A549 (cell line): ENCODE measurements at places on chromosomes 13 and 19. TPM values are rescaled to one million over a fixed set of nuclear protein-coding genes. Genes with fewer than 3 reads are reported as not detected.
A peak's percentile ranks its signal among the peaks of the same experiment; 100 is the strongest.

DNA sequence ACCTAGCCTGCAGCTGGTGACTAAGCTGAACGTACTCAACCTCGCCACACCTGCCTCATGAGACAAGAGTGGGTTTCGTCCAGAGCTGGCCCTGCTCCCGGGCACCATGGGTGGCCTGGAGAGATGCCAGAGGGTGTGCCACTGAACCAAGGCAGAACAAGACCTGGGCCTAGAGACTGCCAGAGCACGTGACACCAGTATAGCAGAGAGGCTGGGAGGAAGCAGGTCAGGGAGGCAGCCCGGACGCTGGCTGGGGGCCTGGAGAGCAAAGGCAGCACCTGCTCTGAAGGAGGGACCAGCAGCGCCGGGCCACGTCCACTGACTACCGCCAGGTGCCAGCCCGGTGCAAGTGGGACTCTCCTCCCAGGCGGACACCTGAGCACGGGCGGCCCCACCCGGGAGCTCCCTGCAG lies 7.3 kb upstream of the C13orf46 start:
- peak; percentile 9 for DNase-seq

- DNase-seq: no peak
Measured at GRCh38 chr19:811506-812048, 10.2 kb downstream of the PLPPR3 start.

GRCh38 chr19:4991538-4991937 lies 22.6 kb downstream of the KDM4B start:
- no peak for DNase-seq

DNA sequence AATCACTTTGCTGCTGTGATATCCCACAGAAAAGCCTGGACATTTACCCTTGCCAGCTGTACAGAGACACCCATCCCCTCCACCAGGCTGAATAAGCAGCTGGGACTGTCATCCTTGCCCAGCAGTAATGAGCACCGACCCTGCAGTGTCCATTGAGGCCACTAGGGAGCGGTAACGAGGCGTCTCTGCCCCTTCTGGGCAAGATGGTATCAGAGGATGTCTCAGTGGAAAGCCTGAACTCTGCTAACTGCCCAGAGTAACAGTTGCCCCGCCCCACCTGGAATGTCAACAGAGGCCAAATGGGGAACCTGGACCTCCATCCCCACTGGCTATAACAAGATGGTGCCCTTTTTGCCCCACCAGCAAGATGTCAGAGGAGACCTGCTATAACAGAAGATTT lies 22.8 kb upstream of the CEACAM20 start:
- peak; percentile 72 for DNase-seq

GRCh38 chr13:42136518-42136917 lies 88.1 kb downstream of the DGKH start:
- no peak for DNase-seq

DNA sequence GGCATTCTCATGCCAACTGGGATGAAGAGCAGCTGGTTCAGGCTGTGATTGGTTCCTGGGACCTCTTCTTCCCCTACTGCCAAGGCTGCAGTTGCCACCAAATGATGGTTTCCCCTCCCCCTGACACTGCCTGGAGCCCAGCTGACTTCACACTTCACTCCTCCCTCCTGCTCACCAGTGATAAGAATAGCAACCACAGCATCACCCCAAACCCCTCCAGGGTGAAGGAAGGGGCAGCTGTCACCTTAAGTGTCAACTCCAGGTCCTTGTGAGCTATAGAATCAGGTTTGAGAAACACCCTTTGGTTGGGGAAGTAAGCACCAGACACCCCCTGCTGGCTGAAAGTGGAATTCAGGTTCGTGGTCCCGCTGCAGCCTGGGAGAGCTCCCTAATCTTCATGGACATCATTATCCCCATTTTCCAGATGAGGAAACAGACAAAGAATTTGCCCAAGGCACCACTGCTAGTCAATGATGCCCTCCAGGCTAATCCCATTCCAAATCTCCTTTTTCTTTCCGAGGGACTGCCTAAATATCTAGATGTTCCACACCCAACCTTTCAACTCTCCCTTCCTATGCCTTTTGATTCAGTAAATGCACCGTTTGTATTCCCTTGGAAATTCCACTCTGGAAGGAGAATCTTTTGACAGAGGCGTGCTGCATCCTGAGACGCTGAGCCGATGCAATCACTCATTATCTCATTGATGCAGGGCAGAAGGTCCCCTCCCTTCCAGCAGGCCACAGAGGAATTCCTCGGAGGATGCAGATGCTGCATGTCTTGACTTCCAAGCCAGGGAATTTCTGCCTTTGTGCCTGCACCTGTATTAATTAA lies 50.6 kb upstream of the UQCRFS1 start:
- peak; percentile 64 for DNase-seq

DNA sequence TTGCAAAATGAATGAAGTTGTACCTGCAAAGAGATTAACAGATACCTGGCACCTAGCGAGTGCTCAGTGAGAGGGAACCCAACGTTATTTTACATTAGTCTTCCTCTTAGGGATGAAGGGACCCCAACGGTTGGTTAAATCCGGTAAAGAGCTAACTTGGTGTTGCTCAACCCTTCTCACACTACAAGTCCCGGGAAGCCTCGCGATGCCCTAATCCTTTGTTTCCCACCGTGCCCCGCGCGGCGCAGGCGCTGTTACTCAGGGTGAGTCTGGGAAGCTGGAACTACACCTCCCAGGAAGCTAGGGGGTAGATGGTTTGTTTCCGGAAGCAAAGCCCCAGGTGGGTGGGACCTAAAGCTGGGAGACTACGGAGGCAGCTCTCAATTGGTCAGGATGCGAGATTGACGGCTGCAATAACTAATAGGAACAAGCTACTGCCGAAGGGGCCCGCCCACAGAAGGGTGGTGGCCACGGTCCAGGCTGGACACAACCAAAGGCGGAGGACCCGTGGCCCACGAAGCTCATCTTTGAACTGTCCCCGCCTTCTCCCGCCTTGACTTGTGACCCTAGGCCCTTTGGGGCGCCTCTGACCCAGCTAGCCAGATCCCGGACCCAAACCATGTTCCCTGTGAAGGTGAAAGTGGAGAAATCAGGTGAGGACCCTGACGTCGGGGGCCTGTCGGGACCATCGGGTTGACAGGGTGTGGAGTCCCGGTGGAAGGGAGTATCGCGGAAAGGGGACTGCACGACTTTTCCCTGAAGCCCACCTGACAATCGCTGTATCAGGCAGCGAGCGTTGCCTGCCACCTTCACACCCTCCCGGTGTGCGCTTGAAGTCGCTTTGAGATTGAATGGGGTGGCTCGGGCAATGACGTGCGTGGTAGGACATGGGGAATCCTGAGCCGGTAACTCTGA lies at the start of gene LIN37:
TSS of gene LIN37 (plus strand) at position 471 of the 915 bp plus-strand sequence. CDS start at position 620, 149 bp downstream.
- peak; percentile 100 for DNase-seq

- no peak for DNase-seq
Measured at GRCh38 chr13:29875646-29876045, 25.2 kb upstream of the UBL3 start.

- peak; percentile 40 for DNase-seq
Measured at GRCh38 chr19:15629003-15629880, 11.5 kb upstream of the CYP4F3 start.

Gene ZNF615
- 6.2 to 7.5 TPM (median 6.5 TPM) in 3 replicates for polyA plus RNA-seq

Gene PABPC3
- polyA plus RNA-seq: 0.20 to 0.34 TPM (median 0.22 TPM) in 3 replicates

Gene SBK3
- 0.92 to 1.2 TPM (median 1.1 TPM) in 3 replicates for polyA plus RNA-seq

Gene ZNF524
- polyA plus RNA-seq: 9.3 to 9.7 TPM (median 9.7 TPM) in 3 replicates

Gene USF2
- polyA plus RNA-seq: 124 to 141 TPM (median 141 TPM) in 3 replicates
